Stimulated activated CD4-positive, alpha-beta T cell treated with anti-CD3 and anti-CD28 coated beads, Interleukin-12 subunit alpha, Interleukin-12 subunit beta, amount 100 ng/mL, for 24 hours (primary cell): ENCODE measurements at places on chromosomes 3 and 15.

- no peak for DNase-seq
Observed at GRCh38 chr3:62938583-62938982, 63.4 kb upstream of the CADPS start.

- no peak for DNase-seq
Observed at GRCh38 chr15:73596174-73596573, 37.0 kb downstream of the NPTN start.

DNA sequence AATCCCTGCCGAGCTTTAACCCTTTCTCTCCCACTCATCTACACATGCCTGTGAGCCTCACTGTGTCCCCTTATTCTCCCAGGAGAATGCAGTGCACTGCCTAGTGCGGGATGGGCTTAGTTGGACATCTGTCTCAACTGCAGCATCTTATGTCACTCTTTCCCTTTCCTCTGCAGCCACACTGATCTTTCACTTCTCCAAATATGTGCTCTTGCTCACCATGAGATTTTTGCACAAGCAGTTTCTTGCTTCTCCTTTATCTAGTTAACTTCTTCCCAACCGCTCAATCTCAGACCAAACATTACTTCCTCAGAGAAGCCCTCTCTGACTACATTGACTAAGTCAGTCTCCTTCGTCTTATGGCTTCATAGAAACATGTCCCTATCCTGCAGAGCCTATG, 292.3 kb downstream of the KBTBD8 start:
- no peak for DNase-seq

GRCh38 chr3:172089250-172089649, 49.9 kb downstream of the FNDC3B start:
- no peak for DNase-seq

- no peak for DNase-seq
Observed at GRCh38 chr3:187550446-187550845, 119.7 kb downstream of the SST start.

DNA sequence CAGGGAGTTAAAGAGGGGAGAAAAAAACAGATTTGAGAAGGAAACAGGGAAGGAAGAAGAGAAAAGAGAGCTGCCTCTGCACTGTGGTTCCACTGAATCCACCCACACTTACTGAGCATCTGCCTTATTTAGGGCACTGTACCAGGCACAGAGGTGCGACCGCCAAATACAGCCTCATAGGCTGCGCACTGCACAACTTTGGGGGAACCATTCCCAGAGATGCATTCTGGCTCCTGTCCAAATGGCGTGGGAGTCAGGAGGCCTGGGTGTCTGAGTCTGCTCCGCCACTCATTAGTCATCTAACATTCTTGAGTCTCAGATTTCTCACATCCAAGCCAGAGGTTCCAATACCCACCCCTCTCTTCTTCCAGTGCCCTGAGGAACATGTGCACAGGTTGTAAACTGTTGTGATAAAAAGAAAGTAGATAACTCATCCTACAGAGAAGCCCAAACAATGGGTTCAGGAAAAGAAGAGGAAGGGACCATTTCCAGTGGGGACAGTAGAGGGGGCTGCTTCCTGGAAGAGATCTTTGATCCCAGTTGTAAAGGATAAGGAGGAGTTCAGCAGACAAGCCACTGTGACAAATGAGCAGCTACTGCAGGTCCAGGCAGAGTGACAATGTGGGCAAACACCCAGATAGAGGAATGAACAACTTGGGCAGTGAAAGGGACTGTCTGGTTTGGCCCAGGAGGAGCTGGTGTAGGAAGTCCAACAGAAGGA, 254.6 kb downstream of the UACA start:
- no peak for DNase-seq

DNA sequence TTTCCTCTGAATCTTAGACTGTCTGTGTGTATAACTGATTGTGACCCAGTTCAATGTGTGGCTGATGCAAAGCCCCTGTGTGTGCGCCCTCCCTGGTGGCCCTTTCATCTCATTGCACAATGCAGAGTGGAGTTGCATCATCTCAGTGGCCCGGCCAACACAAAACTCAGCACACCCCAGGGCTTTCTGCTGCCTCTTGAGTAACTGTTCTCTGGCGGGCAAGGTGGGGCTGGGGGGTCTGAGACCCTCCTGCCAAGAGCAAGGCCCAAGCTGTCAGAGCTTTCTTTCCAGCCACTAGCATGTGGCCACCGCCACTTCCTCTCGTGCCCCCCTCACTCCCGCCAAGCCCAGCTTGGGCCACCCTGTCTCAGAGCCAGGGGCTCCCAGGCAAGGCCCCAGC, 80.7 kb upstream of the ALDH1L1 start:
- no peak for DNase-seq
